ENCODE measurements at places on chromosomes 7 and 10.
A peak's percentile ranks its signal among the peaks of the same experiment; 100 is the strongest.

DNA sequence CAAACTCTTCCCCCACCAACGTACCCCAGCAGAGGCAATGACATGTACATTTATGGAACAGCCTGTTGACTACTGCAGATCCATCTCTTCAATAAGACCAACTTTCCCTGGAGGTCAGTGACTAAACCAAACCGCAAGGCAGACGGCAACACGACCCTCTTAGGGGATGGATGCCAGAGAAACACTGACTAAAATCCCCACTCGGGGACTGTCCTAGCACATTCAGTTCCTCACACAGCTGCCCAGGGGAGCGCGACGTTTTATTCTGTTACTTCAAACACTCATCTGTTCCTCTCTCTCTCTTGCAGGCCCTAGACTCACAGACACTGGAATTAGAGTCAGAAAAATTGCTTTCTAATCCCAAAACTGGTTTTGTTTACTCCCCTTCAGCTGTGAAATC is 146.5 kb upstream of the PRSS1 start:
- H3K36me3 ChIP-seq, result no peaks in the 10 kb centered on the region
- DNase-seq, result no peak
- no peak overlapping the region for H3K4me3 ChIP-seq
- H3K4me1 ChIP-seq, result no peaks in the 10 kb centered on the region
- H3K27me3 ChIP-seq, result no peaks in the 10 kb centered on the region

DNA sequence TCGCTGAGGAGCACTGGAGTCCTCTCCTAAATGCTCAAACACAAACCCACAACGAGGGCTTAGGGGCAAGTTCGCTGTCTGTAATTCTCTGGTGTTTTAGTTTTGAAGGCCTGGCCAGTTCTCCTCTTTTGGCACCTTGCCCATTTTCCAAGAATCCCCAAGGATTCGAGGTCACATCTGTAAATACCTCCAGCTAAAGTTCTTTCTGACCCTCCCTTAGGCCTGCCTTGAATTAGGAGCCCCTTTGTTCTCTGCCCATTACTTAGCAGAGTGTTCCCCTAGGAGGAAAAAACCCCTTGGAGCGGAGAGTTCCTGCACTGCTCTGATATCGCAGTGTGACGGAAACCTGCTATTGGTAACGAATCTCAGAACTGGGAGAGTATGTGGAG is 743 bp upstream of the PYROXD2 start:
- peak overlapping the region; percentile 84 for H3K27ac ChIP-seq
- H3K27me3 ChIP-seq, result no peaks in the 10 kb centered on the region
- H3K4me1 ChIP-seq, result peaks cover 10% of the 10 kb centered on the region
- no peak for DNase-seq
- no peak overlapping the region for H3K4me3 ChIP-seq

- H3K4me1 ChIP-seq, result no peaks in the 10 kb centered on the region
- no peaks in the 10 kb centered on the region for H3K36me3 ChIP-seq
- no peak for DNase-seq
- H3K27ac ChIP-seq, result no peak overlapping the region
- H3K4me3 ChIP-seq, result no peak overlapping the region
These were observed 9.5 kb upstream of the RBM20 start for GRCh38 chr10:110634527-110635209.

GRCh38 chr7:140639366-140640053 is 1.1 kb downstream of the DENND2A start:
- peak; percentile 62 for DNase-seq
- no peaks in the 10 kb centered on the region for H3K4me1 ChIP-seq
- H3K27me3 ChIP-seq, result no peaks in the 10 kb centered on the region
- no peaks in the 10 kb centered on the region for H3K36me3 ChIP-seq
- H3K4me3 ChIP-seq, result peak overlapping the region; percentile 79
- peak overlapping the region; percentile 95 for H3K27ac ChIP-seq

DNA sequence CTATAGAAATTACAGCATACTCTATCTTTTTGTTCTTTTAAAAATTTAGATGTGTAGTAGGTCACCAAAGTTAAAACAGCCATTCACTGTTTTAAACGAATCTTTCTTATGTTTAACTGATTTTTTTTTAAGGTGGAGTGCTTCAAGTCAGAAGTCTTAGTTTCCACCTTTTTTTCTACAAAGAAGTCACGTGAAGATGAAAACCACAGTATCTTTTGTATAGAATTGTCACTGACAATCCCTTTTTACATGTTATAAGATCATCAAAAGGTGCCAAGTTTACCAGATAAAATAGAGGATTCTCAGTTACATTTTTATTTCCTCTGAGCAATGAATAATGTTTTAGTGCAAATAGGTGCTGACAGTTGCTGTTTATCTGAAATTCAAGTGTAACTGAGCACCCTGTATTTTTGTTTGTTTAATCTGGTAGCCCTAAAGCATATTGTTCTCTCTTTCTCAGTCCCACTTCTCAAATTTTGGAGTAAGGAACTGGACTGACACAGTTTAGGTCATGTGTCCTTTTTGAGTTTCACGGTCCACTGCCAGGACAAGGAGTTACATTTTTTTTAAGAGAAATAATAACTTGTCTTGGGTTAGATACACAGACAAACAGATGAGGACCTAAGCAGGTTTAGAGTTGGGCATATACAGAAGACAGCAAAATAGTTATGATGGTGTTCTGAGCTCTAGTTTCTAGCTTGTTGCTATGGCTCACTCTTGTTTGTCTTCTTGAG is 233.2 kb upstream of the MBL2 start:
- no peak overlapping the region for H3K27ac ChIP-seq
- no peak for DNase-seq
- H3K4me1 ChIP-seq, result no peaks in the 10 kb centered on the region
- no peaks in the 10 kb centered on the region for H3K36me3 ChIP-seq
- no peaks in the 10 kb centered on the region for H3K27me3 ChIP-seq
